ENCODE measurements at places on chromosomes 2 and 18.

GRCh38 chr2:54871457-54872107, 148.1 kb downstream of the EML6 start:
- DNase-seq: no peak

DNA sequence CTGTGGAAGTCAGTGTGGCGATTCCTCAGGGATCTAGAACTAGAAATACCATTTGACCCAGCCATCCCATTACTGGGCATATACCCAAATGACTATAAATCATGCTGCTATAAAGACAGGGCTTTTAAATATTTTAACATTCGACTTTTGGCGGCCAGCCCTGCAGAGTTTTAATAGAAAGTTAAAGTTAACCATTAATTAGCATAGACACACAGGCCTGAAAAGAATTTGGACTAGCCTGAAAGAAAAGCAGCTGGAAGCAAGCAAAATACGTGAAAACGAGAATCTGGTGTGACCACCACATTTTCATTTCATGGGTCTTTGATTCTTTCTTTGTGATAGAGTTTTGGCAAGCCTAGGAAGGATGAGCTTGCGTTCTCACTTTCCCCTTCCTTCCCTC, 184.0 kb downstream of the SCG2 start:
- no peak for DNase-seq

- no peak for DNase-seq
Measured at GRCh38 chr2:55118643-55119083, 68.4 kb upstream of the RTN4 start.

DNA sequence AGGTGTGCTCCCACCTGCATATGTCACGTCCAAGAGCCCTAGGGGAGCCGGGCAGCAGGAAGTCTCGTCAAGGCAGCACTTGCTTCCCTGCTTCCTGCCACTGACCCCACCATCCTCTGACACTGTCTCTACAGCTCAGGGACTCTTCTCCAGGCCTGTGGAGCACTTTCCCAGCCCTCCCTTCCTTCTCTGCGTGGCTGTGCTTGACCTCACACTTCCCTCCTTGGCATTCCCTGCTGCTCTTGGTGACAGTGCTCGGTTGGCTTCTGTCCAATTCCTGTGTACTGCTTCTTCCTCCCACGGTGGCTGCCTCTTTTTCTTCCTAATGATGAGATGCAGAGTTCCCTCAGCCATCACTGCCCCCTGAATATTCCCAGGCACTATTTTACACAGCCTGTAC, 2.8 kb downstream of the CIDEA start:
- DNase-seq: no peak

DNA sequence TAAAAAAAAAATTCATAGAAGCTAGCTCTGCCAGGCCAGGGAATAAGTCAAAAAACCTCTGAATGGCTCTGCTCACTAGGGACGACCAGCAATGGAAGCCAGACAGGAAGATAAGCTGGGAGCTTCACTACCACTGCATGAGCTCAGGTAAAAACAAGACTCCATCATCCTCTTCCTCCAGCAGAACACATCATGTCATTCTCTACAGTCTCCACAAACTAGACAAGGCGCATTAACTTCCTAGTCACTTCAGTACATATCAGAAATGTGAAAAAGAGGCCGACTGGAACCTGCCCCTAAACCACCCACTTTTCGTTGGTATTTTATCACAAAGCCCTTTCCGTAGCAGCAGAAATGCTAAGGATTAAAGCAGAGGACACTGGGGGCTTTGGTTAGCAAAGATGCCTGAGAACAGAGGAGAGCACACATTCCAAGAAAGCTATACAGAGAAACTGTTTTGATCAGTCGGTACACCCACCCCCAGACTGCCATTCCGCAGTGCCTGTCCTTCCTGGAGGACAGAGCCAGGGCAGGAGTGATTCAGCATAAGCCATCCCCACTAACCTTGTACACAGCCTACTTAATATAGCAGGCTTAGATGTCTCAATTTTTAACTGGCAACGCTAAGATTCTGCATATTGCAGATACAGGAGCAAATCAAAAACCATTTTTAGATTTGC, 53.4 kb downstream of the AAK1 start:
- DNase-seq: no peak

DNA sequence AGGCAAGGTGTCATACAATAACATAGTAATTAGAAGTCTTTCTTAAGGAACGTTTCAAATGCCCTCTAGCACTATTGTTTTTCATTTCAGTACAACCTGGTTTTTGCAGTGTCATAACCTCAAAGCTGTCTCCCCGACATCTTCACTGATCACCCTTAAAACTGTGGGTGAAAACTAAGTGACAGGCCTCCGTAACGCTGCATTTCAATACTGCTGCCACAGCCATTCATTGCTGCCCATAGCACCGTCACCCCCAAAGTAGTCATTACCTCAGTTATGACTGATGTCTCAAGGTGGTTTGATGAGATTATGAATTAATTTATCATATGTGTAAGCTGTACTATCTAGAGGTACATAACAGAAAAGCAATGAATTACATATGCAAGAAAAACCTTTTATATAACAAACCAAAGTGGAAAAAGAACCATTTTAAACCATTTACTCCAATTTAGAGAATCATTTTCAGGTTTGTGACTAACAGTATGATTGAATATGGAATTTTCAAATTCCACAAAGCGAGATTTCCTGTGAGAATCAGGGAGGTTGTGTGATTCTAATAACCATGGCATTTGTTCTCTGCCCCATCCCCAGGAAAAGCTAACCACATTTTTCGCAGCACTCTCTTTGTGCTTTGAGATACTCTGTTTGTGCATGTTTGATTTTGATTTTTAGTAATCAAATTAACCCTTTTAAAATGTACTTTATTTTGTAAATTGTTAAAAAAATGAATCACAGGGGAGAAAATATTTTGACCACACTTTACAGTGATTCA, 263.0 kb downstream of the PTGR3 start:
- DNase-seq: no peak

DNA sequence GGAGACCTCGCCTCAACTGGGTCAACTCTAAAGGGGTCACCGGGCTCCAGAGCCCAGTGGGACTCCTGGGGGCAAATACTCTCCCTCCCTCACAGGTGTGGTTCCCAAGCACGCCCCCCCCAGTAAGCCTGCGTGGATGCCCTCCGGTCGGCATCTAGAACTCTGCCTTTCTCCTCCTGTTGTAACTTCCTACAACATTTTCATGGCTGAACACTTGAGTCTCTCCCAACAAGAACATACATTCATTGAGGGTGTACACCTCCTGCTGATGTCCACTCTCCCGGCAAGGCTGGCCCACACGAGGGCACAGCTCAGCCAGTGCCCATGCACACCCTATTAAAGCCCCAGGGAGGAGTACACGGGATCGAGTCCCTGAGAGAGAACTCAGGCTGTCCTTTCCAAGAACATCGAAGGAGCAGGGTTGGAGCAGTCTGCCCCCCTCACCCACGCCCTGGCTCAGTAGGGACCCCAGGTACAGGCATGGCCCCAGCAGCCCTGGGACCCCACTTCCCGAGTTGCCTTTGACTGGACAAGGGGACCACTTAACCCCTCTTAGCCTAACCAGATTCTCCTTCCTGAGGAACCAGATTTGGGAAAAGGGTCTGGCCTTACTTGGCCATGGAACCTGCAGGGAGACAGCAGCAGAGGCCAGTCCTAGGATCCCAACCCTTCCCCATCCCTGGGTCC, 37.4 kb downstream of the FAM178B start:
- DNase-seq: no peak

- DNase-seq: no peak
Measured at GRCh38 chr2:47187069-47187468, 32.0 kb upstream of the STPG4 start.

- no peak for DNase-seq
Measured at GRCh38 chr18:79275992-79276391, 119.7 kb upstream of the NFATC1 start.

- DNase-seq: no peak
Measured at GRCh38 chr2:238380336-238380735, 46.4 kb upstream of the ASB1 start.

GRCh38 chr2:172196768-172197431, 94.2 kb upstream of the DLX2 start:
- DNase-seq: peak; percentile 3

GRCh38 chr2:75640621-75641121, 5.9 kb upstream of the MRPL19 start:
- DNase-seq: no peak
